ENCODE measurements at places on chromosomes 6 and 20.

DNA sequence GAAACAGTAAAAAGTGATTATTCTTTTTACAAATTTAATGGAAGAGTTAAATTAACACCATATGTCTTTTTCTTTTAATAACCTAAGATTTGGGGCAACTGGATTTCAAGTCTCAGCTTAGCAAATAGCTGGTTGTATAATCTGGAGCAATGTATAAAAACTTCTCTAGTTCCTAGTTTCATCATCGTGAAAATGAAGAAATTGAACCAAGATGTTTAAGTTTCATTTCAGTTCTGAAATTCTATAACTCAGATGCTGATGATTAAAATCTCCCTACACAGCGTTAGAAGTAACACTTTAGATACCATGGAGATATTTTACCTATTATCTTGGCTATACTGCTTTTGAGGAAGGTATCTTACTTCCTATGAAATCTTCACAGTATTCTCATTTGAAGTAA lies 252.0 kb downstream of the KIF16B start:
- DNase-seq = no peak

DNA sequence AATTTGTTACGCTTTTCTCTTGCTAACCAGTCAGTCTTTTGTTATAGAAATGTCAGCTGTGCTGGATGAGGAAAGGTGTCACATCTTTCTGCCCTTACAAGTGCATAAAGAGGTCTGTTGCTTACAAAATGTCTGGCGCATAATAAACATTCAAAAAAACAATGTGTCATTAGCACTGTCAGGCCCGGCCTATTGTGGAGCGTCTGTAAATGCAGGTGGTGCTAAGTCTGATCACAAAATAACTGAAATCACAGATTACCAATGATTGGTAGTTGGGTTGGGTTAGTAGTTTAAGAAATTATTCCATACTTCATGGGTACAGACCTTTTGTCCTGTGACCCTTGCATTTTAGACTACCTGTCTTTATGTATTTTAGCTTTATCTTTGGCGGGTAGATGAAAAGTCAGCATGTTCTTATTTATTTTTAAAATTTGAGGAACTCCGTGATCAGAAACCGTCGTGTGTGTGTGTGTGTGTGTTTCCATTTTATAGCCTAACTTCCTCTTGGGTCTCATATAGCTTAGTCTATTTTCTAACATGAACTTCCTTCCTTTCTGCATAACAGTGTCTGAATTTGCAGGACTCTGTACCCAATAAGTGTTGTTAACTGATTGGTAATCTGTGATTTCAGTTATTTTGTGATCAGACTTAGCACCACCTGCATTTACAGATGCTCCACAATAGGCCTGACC lies 88.1 kb upstream of the IFNGR1 start:
- DNase-seq = peak; percentile 3

DNA sequence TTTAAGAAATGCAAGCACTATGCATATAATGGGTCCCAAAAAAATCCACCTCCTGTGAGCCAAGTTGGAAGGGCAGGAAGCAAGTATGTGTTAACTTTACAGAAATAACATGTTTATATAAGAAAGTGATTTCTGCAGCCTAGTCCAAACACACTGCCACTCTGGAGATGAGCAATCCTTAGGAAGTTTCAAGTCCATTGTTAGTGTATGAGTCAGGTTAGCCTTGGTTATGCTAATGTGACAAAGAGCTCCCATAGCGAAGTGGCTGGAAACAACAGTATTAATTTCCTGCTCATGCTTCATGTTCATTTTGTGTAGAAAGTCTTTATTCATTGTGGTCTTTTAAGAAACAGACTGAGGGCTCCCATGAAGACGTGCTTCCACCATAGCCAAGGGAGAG lies 121.4 kb downstream of the TBXT start:
- no peak for DNase-seq

- no peak for DNase-seq
Measured at GRCh38 chr6:21666853-21667681, 73.5 kb downstream of the SOX4 start.

- DNase-seq = no peak
Measured at GRCh38 chr6:48671505-48671904, 560.5 kb upstream of the PTCHD4 start.

DNA sequence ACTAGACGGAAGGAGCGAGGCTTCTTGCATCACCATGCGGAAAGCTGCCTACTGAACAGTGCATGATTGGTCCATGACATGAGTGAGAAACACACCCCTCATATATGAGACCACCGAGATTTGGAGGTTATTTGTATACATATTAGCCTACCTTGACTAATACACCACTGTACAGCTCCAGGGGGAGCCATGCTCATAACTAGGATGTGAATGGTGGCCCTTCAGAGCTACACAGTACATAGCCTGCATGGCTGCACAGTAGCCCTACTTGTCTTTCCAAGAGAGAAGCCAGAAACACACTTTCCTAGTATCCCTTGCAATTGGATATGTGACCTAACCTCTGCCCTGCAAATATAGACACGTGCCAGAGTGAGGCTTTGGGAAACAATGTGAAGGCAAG lies 21.8 kb upstream of the MCUR1 start:
- DNase-seq = no peak

- no peak for DNase-seq
Measured at GRCh38 chr6:56526860-56527544, 115.7 kb downstream of the DST start.

GRCh38 chr6:121897337-121897760 lies 461.9 kb downstream of the GJA1 start:
- DNase-seq = no peak

DNA sequence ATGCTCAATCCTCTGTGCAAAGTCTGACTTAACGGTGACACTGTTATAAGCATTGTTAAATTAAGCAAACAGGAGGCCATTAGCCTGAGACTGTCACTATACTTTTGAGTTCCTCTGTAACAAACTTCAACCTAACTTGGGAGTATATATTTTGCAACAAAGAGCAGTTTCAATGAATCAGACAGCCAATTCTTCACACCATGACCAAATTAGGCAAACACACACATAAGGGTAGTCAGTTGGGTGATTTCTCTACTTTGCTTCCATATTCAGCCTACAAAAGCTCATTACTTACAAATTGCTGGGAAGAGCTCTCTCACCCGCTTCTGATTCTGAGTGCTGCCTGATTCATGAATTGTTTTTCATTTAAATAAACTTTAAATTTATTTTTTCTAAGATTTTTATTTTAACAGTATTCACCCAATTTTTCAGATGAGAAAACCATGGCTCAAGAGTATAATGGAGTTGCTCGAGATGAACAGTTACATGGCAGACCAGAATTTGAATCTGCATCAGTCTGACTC lies 60.5 kb downstream of the HACE1 start:
- no peak for DNase-seq

- no peak for DNase-seq
Measured at GRCh38 chr20:62437496-62437895, 10.2 kb upstream of the RBBP8NL start.

DNA sequence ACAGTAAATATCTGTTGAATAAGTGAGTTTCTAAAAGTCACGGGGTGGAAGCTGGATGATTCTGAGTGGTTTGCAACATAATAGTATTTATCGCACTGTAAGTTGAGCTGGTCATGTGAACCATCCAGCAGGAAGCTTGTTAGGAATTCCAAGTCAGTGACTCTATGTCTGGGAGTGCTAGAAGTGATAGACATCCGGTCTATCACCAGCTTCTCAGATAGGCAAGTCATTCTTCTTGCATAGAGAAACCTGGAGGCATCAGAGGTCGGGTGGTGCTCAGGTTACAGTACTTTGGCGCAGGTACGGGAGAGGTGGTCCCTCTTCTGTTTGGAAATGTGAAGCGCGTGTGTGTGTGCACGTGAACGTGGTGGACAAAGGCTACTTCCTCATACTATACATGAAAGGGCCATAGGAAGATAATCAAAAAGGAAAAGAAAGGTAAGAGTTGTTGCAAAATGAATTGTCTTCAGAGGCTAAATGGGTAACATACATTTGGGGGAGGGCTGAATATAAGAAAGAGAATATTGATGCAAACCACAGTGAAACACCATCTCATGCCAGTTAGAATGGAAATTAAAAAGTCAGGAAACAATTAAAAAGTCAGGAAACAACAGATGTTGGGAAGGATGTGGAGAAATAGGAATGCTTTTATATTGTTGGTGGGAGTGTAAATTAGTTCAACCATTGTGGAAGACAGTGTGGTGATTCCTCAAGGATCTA lies 299.3 kb upstream of the ZFP64 start:
- no peak for DNase-seq

GRCh38 chr6:79762370-79762769 lies 131.2 kb downstream of the SH3BGRL2 start:
- DNase-seq = no peak

DNA sequence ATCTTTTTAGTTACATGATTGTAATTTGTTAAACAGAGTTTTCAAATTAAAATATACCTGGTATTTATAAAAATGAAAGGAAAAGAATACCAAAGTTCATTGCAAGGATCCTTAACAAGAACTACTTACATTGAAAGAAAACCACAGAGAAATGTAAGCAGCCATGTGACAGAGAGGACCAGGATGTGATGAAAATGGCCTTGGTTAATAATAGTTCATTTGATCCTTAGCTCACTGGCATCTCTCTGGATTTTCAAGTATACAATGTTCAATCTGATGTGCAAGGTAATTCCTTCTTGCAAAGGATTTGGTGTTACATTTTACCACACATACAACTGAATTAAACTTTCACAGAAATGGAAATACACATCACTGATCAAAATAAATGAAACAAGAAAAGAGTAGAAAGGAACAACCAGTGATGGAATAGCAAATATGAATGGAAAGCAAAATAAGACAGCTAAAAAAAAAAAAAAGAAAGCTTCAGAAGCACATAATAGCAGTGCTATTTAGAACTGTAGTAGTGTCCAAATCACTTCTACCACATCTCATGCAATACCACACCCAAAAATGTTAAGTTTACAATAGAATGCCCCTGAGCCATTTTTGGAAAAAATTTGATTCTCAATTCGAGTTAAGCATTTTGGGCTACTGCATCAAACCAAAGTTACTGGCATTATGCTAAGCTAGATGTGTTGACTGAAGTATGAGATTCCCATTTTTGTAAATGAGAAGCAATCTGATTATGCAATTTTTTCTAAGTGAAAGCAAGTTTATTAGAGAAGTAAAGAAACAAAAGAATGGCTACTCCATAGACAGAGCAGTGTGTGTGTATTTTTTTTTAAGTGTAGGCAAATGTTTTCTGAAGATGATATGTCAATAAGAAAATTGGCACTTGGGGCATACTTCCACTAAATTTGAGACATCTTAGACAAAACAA lies 22.6 kb upstream of the HLA-A start:
- DNase-seq = no peak

DNA sequence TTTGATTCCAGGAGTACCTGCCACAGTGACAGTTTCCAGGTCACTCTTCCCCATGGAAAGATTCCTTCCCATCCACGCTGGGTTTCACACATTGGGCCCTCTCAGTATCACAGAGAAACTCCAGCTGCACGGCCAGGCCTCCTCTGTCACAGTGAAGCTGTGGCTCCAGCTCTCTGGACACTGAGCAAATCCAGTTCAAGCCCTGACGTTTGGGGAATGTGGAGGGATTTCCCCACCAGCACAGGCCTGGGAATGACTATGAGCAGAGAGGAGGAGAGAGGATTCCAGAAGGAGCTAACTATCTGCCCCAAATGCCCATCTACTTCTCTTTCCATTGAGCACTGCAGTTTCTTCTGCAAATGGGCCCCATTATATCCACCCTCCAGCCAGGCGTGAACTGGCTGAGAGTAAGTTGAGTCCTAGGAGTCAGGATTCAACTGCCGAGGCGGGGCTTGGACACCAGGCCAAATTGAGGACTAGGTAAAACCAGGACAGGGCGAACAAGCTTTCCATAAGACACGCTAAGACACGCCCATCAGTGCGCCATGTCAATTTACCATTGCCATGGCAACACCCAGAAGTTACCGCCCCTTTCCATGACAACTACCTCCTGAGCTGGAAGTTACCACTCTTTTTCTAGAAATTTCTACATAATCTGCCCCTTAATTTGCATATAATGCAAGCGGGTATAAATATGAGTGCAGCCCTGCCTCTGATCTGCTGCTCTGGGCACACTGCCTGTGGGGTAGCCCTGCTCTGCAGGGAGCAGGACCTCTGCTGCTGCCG lies 9.2 kb upstream of the BNIP5 start:
- DNase-seq = no peak

DNA sequence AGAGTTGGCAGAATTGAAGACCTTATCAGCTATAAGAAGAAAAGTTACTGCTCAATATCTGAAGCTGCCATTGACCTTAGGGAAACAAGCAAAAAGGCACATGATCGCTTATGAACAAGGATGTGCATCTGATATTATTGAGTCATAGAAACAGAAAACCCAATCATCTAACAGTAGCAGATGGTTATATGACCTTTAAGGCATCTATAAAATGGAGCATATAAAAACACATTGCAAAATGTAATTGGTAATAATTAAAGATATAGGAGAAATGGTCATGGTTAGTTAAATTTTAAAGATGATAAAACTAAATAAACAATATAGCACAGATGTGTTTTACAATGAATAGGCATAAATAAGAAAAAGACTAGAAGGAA lies 260.1 kb upstream of the TAB2 start:
- no peak for DNase-seq

GRCh38 chr6:141421378-141421777 lies 711.3 kb upstream of the GJE1 start:
- DNase-seq = no peak

- DNase-seq = no peak
Measured at GRCh38 chr6:139855671-139856311, 481.3 kb upstream of the CITED2 start.

GRCh38 chr20:62007127-62007647 lies 58.5 kb downstream of the TAF4 start:
- DNase-seq = no peak

DNA sequence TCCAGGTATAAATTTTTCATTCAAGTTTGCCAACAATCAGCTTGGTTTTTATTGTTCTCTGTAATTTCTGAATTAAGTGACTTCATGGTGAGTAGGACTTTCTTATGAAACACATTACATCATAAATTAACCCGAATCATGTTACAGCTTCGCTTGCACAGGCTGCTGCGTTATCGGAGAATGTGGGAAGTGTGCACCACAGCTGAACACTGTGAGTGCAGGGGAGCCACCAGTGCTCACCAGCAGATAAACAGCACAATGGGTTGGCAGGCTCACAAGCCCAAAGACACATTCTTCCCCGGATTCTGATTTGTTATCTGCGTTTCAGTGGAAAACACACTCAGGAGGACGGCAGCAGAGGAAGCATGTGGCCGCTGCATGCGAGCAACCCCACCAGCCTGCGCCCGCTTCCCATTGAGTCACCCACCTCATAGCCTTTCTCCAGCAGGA lies 121.1 kb downstream of the GMDS start:
- DNase-seq = no peak

- no peak for DNase-seq
Measured at GRCh38 chr20:50023116-50023805, 40.5 kb downstream of the SNAI1 start.

- no peak for DNase-seq
Measured at GRCh38 chr6:1872649-1873131, 263.0 kb downstream of the FOXC1 start.

GRCh38 chr6:113094779-113095178 lies 747.6 kb downstream of the RFPL4B start:
- DNase-seq = no peak

- DNase-seq = no peak
Measured at GRCh38 chr6:27679308-27679963, 206.5 kb upstream of the ZNF184 start.

GRCh38 chr6:118902726-118903125 lies 8.8 kb downstream of the ASF1A start:
- no peak for DNase-seq

Data from esophagus squamous epithelium (tissue), 5 donors.